ENCODE measurements at places on chromosomes 7 and 10.

DNA sequence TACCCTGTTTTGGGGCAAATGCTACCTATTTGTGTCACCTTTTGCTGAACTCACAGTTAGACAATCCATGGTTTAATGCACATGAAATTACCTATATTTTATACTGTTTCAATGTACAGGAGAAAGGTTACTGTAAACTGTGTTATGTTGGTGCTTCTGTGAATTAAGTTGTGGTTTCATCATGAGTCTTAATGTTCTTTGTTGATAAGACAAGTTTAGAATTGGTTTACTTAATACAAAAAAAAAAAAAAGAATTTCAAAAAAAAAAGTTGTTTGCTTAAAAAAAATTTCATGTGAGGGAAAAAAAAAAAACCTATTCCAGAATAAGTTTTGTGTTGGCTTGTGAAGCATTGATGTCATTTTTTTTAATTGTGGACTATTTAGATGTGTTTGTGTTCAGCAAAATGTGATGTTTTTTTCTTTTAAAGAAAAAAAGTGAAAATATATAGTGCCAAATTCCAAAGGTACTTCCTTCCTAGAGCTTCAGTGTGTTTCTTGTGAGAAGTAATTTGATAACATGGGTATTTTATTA is 280.3 kb downstream of the USP6NL start:
- no peak for DNase-seq

- DNase-seq, result no peak
Observed at GRCh38 chr7:43856996-43857395, 12.3 kb downstream of the MRPS24 start.

- no peak for DNase-seq
Observed at GRCh38 chr10:10831085-10831484, 186.6 kb upstream of the CELF2 start.

DNA sequence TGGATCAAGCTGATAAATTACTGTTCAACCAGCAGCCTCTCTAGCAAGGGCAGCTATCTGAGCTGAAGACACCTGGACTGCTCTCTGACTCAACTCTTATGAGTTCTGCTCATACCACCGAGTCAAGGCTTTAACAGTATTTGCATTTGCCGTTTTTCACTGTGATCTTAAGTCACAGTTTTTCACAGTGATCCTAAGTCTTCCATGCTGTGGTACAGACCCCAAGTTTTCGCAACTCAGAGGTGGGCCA is 31.3 kb downstream of the PIP4K2A start:
- no peak for DNase-seq

All from activated CD4-positive, alpha-beta T cell treated with anti-CD3 and anti-CD28 coated beads for 4 hours (primary cell).